ENCODE measurements at places on chromosomes 1 and 21. TPM values are rescaled to one million over a fixed set of nuclear protein-coding genes. Genes with fewer than 3 reads are reported as not detected.

Gene TFF2
- not detected for total RNA-seq

Gene HAPLN2
- not detected for total RNA-seq

Gene RHBG
- not detected for total RNA-seq

Gene DCLRE1B
- total RNA-seq: 5.2 TPM

Gene SLC22A15
- 8.1 TPM for total RNA-seq

Gene KRTAP21-2
- total RNA-seq: not detected

Gene RIMS3
- total RNA-seq: 28.6 TPM

Gene OR2L13
- total RNA-seq: 0.71 TPM

Gene FCGR3A
- 2.9 TPM for total RNA-seq

Gene CHI3L2
- total RNA-seq: not detected

Gene GPR52
- total RNA-seq: 5.8 TPM

Gene FALEC
- not detected for total RNA-seq

Gene RHD
- 0.49 TPM for total RNA-seq

Gene LCE1E
- total RNA-seq: not detected

Gene CYP4A11
- total RNA-seq: not detected

Gene MCOLN3
- 3.0 TPM for total RNA-seq

Gene RIMKLA
- 8.2 TPM for total RNA-seq

Gene CDC42
- total RNA-seq: 230 TPM

Gene MOV10
- 34.3 TPM for total RNA-seq

Gene GIPC2
- total RNA-seq: 2.1 TPM

Gene CFAP74
- total RNA-seq: 0.27 TPM

Gene KANK4
- total RNA-seq: 18.5 TPM

Gene DENND2C
- 4.2 TPM for total RNA-seq

Gene LCE2C
- total RNA-seq: not detected

Gene MTARC1
- total RNA-seq: 13.1 TPM

All from camera-type eye (tissue), 1 donor.